Neural crest cell (in vitro differentiated cells): ENCODE measurements at places on chromosomes 3 and 15. TPM values are rescaled to one million over a fixed set of nuclear protein-coding genes. Genes with fewer than 3 reads are reported as not detected.

Gene SST
- total RNA-seq: 4.5 and 4.6 TPM in 2 replicates

Gene NOX5
- not detected in 2 replicates for total RNA-seq

Gene LTK
- total RNA-seq: 0.16 and 0.19 TPM in 2 replicates

- no peak for DNase-seq
These were observed 381.6 kb upstream of the NAALADL2 start for GRCh38 chr3:174477491-174477890.

- no peak for DNase-seq
These were observed 403.4 kb upstream of the SUCLG2 start for GRCh38 chr3:68057637-68058320.

DNA sequence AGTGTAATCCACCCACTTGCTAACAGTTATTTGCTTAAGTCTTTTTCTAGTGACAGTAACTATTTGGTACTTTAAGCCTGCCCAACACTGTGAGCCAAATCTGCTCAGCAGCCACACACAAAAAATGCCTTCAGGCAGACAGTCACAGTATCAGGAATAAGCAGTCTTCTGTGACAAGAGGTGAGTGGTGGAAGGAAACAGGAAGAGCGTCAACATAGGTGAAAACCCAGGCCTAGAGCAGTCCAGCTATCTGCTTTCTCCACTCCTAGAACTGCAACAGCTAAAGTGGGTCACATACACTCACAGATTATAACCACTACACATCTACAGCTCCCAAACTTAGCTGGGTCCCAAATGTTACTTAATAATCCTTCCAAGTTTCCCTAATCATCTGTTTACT is 213.7 kb downstream of the ZBTB20 start:
- DNase-seq: no peak

DNA sequence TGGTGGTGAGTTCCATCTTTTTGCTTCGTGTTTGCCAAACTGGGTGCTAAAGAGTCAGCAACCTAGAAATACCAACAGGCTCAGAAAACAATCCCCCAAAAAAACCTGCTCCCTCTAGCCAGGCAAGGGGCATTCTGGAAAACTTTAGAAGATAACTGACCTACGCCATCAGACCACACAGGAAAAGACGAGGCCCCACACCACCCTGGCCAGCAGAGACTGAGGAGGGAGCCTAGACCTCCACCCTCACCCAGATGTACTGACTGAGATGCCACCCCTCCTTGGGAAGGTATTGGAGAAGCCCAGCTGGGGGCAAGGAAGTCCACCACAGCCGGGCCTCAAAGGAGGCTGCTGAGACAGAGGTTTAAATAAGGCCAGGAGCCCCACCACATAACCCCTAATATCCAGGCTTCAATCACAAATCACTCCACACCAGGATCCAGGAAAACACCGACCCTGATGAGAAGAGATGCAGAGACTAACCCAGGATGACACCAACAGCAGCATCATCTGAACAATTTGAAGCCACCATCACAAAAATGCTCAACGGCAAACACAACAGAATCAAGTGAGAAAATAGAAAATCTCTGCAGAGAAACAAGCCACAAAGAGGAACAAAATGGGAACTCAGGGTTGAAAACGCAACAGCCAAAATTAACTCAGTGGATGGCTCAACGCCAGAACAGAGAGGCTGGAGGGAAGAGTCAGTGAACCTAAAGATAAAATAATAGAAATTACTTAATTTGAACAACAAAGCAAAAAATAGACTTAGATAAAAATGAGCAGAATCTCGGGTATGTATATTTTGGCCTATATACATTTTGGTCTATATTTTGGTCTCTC is 61.0 kb downstream of the TPRA1 start:
- no peak for DNase-seq
